CD4-positive, alpha-beta T cell treated with Interleukin-21 for 1 hour (primary cell): ENCODE measurements at places on chromosomes 2 and 18.

DNA sequence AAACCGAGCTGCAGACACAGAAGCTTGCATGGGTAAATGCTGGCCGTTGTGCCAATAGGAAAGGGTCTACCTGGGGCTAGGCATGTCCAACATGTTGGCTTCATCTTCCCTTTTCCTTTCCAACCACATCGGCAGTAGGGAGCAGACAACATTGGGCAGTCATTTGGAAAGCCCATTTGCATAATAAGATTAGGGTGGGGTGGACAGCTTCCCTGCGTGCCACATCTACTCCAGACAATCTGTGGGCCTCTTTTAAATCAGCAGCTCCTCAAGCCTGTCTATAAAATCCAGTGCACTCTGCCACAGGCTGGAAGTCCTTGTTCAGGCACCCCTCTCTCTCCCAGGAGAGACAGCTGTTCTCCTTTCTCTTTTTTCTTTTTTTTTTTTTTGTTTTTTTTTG, 203.6 kb upstream of the KYNU start:
- no peak for DNase-seq

- DNase-seq: no peak
Measured at GRCh38 chr18:79476031-79476917, 80.5 kb downstream of the NFATC1 start.

DNA sequence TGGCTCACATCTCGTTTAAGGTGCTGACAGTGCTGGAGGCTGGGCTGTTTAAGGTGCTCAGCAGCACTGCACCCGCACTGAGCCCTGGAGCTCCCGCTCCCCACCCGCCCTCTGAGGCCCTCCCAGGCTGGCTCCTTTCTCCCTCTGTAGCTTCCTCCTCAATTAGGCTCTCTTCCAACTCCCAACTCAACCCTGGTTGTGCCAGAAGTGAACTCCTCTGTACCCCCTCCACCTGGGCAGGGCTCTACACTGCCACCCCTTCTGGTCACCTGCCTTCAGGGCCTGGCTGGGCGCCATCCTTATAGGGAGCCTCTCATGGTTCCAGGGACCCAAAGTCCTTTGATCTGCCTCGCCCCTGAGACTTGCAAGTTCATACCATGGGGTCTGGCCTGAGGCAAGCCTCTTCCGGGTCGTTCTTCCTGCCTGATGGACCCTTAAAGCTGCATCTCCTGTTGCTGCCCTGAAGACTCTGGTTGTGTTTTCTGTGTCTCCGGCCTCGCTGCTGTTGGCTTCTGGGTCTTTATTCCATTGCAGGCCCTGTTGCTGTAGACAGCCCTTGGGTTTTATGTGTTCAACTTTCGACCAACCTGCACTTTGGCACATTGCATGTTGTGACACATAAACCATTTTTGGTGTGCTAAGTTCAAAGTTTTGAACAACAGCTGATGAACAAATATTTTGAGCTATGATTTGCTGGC, 199.6 kb downstream of the LDLRAD4 start:
- no peak for DNase-seq

DNA sequence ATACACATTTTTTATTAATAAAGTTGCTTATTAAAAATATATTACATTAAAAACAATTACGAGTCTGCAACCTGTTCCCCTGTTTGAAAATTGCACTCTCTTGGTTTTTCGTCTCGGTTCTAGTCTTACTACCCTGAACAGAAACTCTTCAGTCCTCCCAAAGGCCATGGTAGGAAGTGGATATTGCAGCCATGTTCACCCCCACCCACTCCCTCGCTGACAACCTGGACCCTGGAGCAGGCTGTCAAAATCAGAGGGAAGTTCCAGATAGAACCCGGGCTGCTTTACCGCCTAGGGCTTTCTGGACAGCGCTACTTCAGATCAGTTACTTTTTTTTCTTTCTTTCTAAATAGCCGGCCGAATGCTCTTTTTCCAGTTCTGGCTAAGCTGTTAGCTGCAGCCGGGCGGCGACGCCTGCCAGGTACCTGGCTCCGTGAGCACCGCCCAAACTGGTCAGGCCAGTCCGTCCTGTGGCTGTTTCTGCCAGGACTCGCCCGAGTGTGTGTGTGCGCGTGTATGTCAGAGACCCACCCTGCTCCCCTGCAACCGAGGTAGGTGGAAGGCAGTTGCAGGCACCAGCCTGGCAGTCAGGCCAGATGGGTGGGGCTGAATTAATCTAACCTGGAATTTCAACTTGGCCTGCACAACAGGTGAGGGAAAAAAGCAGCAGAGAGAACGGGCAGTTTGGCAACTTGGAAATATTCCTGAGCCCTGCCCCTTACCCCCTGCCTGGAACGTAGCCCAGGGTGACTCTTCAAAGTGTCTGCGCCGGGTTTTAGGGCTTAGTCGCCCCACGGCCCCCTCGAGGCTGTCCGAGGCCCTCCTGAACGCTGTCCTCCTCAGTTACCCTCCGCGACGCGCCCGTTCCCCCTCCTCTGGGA, 1.1 kb upstream of the TET3 start:
- no peak for DNase-seq

- no peak for DNase-seq
Measured at GRCh38 chr18:12589448-12589847, 68.5 kb downstream of the SPIRE1 start.

- DNase-seq: peak; percentile 11
Measured at GRCh38 chr18:54444319-54444914, 86.7 kb downstream of the C18orf54 start.

DNA sequence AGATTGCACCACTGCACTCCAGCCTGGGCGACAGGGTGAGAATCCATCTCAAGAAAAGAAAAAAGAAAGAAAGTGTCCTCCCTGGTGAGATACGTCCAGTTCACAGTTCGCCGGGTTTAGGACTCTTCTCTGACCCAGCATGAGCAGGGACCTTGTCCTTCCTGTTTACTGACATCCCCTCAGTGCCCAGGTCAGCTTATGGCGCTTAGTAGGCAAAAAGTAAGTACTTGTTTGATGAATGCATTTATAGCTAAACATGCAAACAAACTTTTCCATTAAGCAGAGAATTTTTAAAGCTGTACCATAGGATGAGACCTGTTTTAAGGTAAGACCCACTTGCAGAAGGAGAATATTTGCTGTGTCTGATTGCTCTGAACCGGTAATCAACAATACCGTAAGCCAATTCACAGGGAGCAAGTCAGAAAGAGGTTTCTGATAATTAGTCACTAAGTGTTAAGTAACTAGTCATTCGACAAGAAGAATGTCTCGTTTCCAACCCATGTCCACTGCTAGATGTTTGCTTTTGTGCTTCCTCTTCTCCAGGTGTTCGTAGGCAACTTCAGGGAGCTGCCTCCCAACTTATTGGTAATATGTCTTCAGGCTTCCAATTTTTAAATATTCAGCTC, 40.0 kb downstream of the MOGAT1 start:
- no peak for DNase-seq

DNA sequence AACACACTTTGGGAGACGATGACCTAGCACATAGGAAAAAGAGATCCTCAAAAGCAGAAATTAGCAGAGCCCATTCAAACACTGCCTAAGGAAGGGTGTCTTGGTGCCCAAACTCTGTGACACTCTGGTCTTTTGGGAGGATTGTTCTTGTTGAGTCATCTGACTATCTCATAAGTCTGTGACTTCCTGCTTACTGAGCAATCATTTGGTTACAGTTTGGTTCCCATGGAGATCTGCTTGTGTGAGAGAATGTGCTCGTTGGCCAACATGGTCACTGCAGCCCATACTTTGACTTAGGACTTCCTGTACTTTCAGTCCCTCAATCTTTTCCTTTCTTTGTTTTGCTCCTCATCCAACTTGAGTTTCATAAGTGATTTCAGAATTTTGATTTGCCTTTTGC, 602.9 kb downstream of the NYAP2 start:
- DNase-seq: no peak

GRCh38 chr2:222504719-222505118, 80.4 kb downstream of the SGPP2 start:
- DNase-seq: no peak

- no peak for DNase-seq
Measured at GRCh38 chr2:241268306-241268705, 47.2 kb downstream of the HDLBP start.

DNA sequence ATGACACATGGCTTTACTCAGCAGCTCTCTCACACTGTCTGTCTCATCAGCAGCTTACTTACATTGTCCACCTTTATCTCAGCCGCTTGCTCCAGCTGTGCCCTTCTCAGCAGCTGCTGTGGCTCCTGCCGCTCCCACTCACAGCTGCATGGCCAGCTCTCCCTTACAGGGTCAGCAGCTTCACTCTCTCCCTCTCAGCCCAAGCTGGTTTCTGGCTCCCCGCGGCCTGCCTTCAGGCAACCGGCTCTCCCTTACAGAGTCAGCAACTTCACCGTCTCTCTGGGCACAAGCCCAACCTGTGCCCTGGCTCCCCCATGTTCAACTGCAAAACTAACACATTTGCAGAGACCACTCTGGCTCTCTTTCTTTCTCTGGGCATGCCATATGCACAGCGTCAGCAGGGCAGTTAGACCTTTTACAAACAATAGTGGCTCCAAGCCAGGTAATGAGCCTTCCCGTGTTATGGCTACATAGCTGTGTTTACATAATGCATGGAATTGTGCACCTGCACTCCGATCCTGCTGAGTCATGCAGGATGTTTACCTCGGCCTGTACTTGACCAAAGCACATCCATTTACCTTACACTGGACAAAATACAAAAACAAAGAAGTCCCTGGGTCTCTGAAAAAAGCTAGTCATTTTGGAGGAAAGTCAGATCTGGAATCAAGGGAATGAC, 167.3 kb downstream of the DOK6 start:
- DNase-seq: peak; percentile 1

DNA sequence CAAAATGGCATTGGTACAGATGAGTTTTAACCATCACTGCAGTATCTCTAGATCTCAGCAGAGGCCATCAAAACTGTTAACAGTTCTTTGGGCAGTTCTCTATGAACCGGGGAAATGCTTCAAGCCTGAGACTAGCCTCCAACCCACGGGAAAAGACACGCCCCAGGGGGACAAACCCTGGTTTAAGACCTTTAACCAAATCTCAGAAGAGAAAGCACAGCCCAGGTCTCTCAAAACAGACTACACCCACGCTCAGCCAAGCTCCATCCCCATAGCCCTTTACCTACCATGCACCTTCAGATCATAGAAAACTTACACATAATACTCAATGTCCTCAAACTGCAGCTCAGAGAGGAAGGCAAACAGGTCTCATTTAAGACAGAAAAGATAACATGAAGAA, 78.3 kb downstream of the TMEM163 start:
- DNase-seq: no peak

DNA sequence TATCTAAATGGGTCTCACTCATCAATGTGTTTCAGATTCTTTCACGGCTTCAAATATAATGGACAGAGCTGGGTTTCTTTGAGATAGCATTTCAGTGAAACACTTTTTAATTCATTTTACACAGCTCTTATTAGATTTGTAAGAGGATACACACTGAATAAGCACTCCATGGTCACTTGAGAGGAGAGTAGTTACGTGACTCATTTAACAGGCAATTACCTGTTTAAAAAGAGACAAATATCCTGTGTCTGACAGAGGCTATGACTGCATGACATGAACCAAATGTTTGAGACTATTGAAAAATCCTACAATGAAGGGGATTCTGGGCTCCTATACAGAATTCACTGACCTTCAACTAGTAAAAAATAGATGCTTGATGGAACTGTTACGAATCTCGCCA, 786.9 kb downstream of the EPHA4 start:
- DNase-seq: no peak
